ENCODE measurements at places on chromosomes 5 and 9.

DNA sequence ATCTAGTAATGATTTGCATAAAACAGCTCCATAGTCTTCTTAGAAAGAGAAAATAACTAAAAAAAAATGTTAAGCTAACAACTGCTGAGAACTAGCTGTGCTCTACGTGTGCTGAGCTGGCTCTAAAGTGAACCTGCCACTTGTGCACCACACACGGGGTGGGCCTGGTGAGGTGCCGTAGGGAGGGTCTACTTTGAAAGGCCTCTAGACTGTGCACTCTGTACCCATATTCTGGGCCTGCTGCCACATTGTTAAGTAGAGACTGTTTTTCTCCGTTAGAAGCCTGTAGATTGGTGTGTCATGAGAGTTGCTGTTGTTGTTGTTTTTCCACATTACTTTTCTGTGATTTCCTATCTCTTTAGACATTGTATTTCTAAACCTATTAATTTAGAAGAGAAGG lies 93.9 kb downstream of the CD180 start:
- no peak for DNase-seq

GRCh38 chr5:131329286-131329560 lies 65.4 kb downstream of the CDC42SE2 start:
- DNase-seq: no peak

GRCh38 chr9:130036099-130036498 lies 6.9 kb downstream of the FNBP1 start:
- DNase-seq: peak; percentile 79

GRCh38 chr5:160036243-160036642 lies 27.3 kb downstream of the TTC1 start:
- no peak for DNase-seq

GRCh38 chr9:75935591-75935990 lies 45.1 kb downstream of the PCSK5 start:
- DNase-seq: no peak

GRCh38 chr5:124895236-124895635 lies 148.8 kb upstream of the ZNF608 start:
- DNase-seq: no peak

GRCh38 chr9:125074976-125075375 lies 68.4 kb downstream of the SCAI start:
- peak; percentile 17 for DNase-seq

GRCh38 chr9:69918322-69918721 lies 97.7 kb downstream of the CFAP95 start:
- DNase-seq: no peak

DNA sequence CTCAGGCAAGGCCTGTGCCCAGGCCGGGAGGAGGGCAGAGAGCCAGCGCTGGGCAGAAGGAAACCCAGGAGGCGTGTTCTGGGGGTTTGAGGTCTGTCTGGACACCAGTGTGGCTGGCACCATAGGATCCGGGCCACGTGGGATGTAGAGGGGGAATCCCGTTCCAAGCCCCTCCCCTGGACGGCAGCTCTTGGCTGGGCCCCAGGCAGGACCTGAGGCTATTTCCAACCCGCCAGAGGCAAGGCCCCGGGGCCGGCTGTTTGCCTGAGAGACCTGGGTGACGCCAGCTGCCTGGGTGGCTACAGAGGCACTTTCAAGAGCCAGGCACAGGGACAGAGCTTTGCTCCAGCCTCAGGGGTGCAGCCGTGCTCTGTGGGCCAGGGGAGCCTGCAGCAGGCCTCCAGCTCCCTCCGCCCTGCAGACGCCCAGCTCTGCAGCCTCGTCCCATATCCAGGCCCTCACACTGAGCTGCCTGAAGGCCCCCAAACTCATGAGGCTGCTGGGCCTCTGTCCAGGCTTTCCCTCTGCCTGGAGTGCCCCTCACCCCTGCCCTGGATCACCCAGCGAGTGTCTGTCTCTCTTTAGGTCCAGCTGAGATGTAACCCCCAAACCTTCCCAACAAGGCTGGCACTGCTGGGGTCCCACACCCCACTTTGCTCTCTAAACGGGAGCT lies 56.6 kb upstream of the EGFL7 start:
- DNase-seq: no peak

DNA sequence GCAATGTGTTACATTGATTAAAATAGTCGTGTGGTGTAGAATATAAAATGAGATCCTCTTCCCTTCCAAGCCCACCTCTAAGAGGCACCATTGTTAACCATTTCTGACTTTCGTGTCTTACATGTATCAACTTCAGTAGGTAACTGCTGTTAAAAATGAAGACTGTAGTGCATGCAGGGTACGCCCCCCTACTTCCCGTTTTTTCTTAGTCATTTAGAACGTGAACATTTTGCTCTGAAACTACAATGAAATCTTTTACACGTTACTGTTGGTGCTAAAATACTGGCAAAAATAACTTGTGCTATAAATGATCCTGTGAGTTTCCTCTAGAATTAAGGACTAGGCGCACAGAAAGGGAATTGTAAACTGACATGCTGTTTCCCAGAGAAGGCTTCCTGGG lies 41.5 kb downstream of the WNK2 start:
- no peak for DNase-seq

- DNase-seq: no peak
Observed at GRCh38 chr5:83925955-83926337, 205.3 kb upstream of the HAPLN1 start.
